ENCODE measurements at places on chromosomes 2 and 18.
A peak's percentile ranks its signal among the peaks of the same experiment; 100 is the strongest.

DNA sequence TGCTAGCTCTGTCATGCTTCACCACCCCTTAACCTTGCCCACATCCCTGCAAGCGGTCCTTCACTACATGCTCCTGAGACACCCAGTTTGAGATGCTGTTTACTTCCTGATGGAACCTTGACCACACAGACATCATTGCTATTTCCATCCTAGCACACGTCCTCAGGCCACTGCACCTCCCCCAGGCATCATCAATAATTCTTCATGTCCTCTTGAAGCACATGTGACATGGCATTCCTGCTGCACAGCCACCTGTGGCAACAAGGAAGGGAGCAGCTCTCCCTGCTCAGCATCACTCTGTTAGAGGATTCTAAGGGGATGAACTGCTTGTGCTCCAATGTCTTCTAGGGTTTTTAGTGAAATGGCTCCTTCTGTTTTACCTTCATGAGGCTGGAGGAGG, 26.1 kb upstream of the ST3GAL5 start:
- DNase-seq: no peak

DNA sequence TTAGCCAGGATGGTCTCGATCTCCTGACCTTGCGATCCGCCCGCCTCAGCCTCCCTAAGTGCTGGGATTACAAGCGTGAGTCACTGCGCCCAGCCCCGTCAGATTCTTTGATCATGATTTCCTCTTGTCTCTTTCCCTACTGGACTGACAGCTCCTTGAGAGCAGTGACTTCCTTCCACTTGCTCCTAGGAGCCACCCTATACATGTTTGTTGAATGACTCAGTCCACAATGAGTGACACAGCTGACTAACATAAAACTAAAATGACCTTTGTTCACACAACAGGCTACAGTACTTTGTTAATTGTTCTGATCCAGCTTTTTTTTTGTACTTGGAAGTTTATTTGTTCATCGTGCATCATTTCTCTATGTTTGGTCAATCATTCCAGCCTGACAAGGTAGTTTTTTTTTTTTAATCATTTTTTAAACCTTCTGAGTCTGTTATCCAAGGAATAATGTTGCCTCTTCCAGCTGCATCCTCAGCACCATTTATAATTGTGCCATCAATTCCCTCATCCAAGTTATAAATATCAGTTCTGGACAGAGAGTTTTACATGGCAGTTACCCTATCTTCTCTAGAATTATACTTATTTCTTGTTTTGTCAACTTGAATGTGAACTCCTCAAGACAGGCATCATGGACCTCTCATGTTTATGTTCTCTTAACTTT, 42.9 kb upstream of the TUBA3E start:
- DNase-seq: no peak

GRCh38 chr2:141341444-141341843, 789.4 kb downstream of the LRP1B start:
- DNase-seq: no peak

DNA sequence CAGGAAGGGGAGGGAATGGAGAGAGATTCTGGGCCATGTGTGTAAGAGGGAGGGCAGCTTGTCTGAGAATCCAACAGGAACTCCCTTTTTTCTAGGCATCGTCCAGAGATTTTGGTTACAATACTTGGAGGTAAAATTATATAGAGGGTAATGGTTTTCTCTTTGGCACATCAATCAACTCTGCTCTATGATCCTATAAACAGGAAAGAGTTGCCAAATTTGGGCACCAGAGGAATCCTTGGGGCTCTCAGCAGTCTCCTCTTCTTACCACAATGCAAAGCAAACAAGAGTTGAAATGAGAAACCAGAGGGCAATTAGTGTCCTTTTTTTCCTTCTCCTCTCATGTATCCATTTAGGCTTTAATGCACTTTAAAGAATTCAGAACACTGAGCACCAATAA, 243.4 kb downstream of the SLC8A1 start:
- DNase-seq: no peak

- DNase-seq: peak; percentile 98
Measured at GRCh38 chr18:13381944-13382365, 163.4 kb downstream of the LDLRAD4 start.

DNA sequence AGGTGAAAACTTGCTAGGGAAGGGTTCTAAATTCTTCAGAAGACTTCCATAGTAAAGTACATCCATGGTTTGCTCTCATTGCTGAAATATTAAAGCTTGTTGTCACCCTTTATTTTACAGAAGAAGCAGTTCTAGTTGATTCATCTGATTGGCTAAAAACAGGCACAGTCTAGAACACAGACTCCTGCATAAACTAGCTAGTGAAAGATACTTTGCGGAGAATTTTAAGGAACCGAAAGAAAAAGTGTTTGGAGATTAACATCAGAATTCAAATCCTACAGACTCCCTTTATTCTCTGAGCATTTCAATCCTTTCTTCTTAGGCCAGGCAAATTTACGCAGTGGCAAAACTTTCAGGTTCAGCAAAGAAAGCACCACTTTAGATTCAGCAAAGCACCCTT, 1076.5 kb upstream of the ZEB2 start:
- no peak for DNase-seq

GRCh38 chr2:180980943-180981911, 822 bp downstream of the UBE2E3 start:
- DNase-seq: peak; percentile 83

- DNase-seq: no peak
Measured at GRCh38 chr18:68148863-68149262, 566.0 kb downstream of the TMX3 start.

DNA sequence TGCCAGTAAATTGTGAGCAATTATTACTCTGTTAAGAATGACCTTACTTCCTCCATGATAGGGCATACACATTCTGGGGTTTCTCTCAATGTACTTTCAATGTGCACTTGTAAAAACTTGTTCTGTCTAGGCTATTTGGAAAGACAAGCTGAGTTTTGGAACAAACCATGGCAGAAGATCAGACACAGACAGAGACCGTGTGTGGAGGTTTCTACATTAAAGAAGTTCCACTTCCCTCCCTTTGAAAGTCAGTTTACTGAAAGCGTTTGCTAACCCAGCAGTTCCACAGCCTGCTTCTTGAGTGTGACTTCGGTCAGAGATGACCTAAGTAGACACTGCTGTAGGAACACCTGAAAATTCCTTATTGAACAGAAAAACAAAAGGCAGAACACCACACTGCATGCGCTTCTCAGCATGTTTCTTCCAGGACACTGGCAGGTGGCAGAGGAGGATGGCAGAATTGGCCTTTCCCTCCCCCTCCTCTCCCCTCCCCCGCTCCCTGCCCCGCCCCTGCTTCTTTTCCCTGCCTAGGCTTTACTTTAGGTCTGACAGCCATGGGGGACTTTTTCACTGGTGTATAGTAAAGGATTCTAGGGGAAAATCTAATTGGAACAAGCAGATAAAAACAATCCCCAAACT, 109.8 kb downstream of the NOL10 start:
- DNase-seq: no peak

DNA sequence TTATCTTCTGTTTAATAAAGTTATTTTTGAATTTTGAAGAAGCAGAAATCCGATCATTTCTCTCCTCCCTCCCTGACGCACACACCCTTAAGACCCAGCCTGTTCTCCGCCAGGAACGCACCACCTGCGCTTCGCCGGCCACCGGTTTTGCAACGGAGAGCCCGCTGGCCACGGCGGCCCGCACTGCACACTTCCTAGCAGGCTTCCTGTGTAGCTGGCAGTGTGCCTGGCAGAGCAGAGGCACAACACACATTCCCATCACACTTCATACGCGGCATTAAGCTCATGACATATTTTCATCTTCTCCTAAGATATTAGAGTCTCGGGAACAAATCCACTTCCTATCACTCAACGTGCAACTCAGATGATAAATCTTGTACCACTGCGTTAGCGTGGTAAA, 148.0 kb downstream of the HDAC4 start:
- DNase-seq: peak; percentile 48

- DNase-seq: no peak
Measured at GRCh38 chr2:121090088-121090715, 194.8 kb downstream of the TFCP2L1 start.

DNA sequence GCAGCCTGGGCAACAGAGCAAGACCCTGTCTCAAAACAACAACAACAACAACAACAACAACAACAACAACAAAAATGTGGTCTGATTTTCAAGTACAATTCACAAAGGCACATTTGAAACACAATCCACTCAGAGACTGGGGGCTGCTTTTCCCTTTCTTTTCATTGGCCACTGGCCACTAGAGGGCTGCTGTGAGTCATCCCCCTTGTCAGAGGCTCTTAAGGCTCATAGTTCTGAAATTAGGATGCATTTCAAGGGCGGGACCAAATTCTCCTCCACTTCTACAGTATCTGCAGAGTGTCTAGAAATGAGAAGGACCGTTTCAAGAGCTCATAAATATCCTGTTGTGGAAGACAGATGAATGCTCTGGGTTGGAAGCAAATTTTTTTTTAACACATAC, 285.4 kb downstream of the NRXN1 start:
- DNase-seq: no peak

DNA sequence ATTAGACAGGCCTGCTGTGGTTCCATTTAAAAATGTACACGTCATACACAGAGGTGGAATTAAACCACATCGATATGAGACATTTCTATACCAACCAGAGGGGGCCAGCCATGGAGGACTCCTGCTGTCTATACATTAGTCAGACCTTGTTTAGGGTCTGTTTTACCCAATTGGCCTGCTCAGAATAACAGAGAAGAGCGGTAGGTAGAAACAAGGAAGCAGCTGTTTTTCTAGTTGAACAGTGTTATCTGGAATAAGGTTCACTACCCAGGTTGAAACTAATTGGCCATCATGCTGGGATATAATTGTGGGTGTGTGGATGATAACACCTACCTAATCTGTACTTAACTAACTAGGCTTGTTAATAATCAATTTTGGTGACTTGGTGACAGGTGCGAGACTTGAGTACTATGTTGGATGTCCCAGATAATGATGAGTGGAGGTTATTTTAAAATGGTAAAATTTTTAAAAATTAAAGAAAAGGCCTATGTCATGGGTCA, 47.5 kb downstream of the RHBDD1 start:
- DNase-seq: no peak

- DNase-seq: no peak
Measured at GRCh38 chr2:98876741-98877140, 59.3 kb downstream of the CRACDL start.

- peak; percentile 89 for DNase-seq
Measured at GRCh38 chr2:174748948-174749347, 15.3 kb downstream of the CHRNA1 start.

DNA sequence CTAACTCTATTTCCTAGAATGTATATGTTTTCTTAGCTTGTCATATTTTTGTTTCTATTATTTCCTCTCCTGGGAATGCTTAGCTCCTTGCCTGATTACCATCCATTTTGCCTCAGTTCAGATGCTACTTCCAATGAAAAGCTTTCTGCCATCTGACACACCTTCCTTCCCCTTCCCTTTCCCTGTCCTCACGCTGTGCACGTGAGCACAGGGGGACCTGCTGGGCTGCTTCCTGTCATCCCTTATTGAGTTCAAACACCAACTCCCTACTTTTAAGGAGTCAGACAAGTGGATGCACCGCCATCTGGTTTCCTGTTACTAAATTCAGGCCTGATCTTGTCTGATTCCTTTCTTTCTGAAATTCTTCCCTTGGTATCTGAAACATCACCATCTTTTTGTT, 2.4 kb upstream of the INO80C start:
- DNase-seq: no peak

- DNase-seq: peak; percentile 83
Measured at GRCh38 chr2:215664847-215665525, 229.1 kb upstream of the FN1 start.

GRCh38 chr2:167572883-167573619, 674.3 kb downstream of the STK39 start:
- DNase-seq: no peak

- DNase-seq: no peak
Measured at GRCh38 chr18:69774831-69775230, 172.8 kb downstream of the CD226 start.

GRCh38 chr18:6219116-6219717, 195.5 kb downstream of the L3MBTL4 start:
- no peak for DNase-seq

All from osteoblast (primary cell).